ENCODE measurements at places on chromosomes 4 and X.

DNA sequence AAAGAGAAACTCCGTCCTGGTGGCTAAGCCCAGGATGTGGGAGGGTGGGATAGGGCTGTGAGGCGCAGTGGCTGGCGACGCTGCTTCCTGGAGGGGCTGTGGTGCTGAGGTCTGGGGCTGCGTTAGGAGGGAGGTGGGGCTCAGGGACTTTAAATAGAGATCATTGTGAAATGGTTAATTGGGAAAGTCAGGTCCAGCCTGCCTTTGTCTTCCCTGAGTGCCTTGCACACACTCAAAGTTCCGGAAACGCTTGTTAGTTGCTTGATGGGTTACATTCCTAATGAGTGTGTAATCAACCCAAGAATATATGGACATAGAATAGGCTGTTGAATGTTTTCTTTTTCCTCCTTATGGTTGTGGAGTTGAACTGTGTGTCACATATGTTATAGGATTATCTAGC, 55.7 kb upstream of the CLDN34 start:
- H3K4me1 ChIP-seq: no peaks in the 10 kb centered on the region
- no peak for DNase-seq
- no peaks in the 10 kb centered on the region for H3K27me3 ChIP-seq
- no peak overlapping the region for H3K4me3 ChIP-seq

GRCh38 chrX:8815460-8816065, 14.4 kb upstream of the FAM9A start:
- H3K4me1 ChIP-seq: no peaks in the 10 kb centered on the region
- no peak overlapping the region for H3K4me3 ChIP-seq
- peak; percentile 36 for DNase-seq
- no peaks in the 10 kb centered on the region for H3K27me3 ChIP-seq
- H3K27ac ChIP-seq: no peak overlapping the region

DNA sequence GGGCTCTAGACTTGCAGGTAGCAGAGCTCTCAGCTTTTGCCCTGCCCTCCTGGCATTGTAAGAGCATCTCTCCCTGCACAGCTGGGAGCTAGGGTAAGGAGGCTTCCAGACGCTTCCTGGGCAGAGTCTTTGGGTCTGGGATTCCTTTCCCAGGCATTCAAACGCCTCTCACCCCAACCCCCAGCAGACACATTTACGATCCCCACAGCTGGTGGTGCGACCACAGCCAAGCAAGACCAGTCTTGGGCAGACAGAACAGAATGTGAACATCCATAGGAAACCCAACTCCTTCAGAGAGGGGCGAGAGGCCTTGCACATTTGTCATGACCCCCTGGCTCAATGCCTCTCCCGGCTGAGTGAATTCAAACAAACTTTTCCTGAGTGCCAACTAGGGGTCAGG, 38.1 kb upstream of the CD99L2 start:
- H3K4me1 ChIP-seq: peaks cover 15% of the 10 kb centered on the region
- H3K27ac ChIP-seq: peak overlapping the region; percentile 55
- H3K27me3 ChIP-seq: no peaks in the 10 kb centered on the region
- H3K36me3 ChIP-seq: no peaks in the 10 kb centered on the region

DNA sequence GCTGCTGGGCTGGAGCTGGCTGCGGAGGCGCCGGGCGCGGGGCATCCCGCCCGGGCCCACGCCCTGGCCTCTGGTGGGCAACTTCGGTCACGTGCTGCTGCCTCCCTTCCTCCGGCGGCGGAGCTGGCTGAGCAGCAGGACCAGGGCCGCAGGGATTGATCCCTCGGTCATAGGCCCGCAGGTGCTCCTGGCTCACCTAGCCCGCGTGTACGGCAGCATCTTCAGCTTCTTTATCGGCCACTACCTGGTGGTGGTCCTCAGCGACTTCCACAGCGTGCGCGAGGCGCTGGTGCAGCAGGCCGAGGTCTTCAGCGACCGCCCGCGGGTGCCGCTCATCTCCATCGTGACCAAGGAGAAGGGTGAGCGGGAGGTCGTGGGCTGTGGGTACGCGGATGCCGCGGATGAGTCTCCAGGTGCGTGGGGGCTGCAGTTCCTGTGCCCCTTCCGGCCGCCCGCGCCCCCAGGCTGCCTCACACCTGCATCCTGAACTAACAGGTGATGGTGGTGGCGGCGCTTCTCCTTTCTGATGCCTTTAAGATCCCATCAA, 499 bp downstream of the CYP2U1 start:
- DNase-seq: no peak
- H3K4me3 ChIP-seq: peak overlapping the region; percentile 63
- no peaks in the 10 kb centered on the region for H3K27me3 ChIP-seq
- no peaks in the 10 kb centered on the region for H3K36me3 ChIP-seq
- H3K27ac ChIP-seq: no peak overlapping the region

DNA sequence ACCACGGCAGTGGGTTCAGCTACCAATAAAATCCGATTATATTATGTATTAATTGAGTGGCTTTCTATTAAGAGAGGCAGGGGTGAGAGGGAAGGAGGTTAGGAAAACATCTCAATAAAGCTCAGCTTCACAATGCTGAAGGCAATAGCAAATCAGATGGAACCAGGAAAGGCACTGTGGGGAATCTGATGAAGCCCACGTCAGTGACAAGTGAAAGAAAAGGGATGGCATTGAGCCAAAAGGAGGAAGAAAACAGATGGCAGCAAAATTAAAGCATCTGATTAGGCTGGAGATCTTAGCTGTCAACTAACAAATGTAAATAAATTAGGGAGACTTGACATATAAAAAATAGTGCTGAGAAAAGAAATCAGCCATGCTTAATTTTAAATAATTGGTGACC, 180.9 kb downstream of the RASL11B start:
- H3K36me3 ChIP-seq: no peaks in the 10 kb centered on the region
- no peaks in the 10 kb centered on the region for H3K4me1 ChIP-seq
- no peak overlapping the region for H3K4me3 ChIP-seq
- no peaks in the 10 kb centered on the region for H3K27me3 ChIP-seq
- DNase-seq: no peak

DNA sequence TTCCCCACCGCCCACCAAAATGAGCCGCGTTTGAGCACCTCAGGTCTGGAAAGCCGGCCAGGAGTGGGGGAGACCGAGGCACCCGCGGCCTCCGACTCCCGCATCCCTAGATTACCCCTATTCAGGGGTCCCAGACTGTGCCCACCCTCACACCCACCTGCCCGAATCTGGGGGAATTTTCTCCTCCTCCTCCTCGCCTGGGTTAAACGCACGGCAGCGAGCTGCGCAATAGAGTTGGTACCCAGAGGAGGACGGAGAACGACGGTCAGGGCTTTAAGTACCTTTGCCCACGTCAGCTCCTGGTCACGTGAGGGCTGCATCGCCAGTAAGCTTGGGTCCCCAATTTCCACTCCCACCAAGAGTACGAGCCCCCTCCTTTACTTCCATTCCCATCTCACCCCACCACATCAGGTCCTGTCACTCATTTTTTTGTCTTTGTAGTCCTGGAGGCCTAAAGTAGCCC, at the start of gene ARMCX2:
Gene ARMCX2 (minus strand): TSS at position 250 of the 463 bp plus-strand sequence. CDS start 2,262 bp downstream, outside the sequence.
- no peaks in the 10 kb centered on the region for H3K4me1 ChIP-seq
- no peaks in the 10 kb centered on the region for H3K36me3 ChIP-seq
- DNase-seq: no peak
- peaks cover 10% of the 10 kb centered on the region for H3K27me3 ChIP-seq
- H3K27ac ChIP-seq: peak within 1 kb of the TSS; percentile 54

DNA sequence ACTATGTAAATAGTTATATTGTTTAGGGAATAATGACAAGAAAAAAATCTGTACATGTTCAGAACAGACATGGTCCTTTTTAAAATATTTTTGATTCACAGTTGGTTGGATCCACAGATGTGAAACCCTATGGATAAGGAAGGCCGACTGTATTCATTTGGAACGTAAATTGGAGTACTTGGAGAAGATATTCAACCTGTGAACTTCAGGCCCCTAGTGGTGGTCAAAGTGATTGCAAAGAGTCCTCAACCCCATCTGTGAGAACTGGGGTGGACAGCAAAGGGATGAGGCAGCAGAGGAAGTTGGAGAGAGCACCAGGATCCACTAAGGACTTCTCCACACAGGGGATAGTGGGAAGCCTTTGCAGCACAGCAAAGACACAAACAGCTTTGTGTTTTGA, 6.2 kb upstream of the CXCL13 start:
- no peaks in the 10 kb centered on the region for H3K36me3 ChIP-seq
- no peak overlapping the region for H3K27ac ChIP-seq
- H3K27me3 ChIP-seq: no peaks in the 10 kb centered on the region
- H3K4me1 ChIP-seq: no peaks in the 10 kb centered on the region
- no peak for DNase-seq
- H3K4me3 ChIP-seq: no peak overlapping the region

GRCh38 chr4:106583567-106583966, 215.0 kb upstream of the GIMD1 start:
- H3K4me3 ChIP-seq: no peak overlapping the region
- H3K36me3 ChIP-seq: no peaks in the 10 kb centered on the region
- H3K27me3 ChIP-seq: no peaks in the 10 kb centered on the region
- H3K4me1 ChIP-seq: no peaks in the 10 kb centered on the region
- H3K27ac ChIP-seq: no peak overlapping the region

GRCh38 chrX:18389966-18390365, 35.4 kb upstream of the CDKL5 start:
- no peak for DNase-seq
- H3K4me1 ChIP-seq: no peaks in the 10 kb centered on the region
- no peak overlapping the region for H3K27ac ChIP-seq
- no peak overlapping the region for H3K4me3 ChIP-seq
- no peaks in the 10 kb centered on the region for H3K27me3 ChIP-seq
- no peaks in the 10 kb centered on the region for H3K36me3 ChIP-seq

DNA sequence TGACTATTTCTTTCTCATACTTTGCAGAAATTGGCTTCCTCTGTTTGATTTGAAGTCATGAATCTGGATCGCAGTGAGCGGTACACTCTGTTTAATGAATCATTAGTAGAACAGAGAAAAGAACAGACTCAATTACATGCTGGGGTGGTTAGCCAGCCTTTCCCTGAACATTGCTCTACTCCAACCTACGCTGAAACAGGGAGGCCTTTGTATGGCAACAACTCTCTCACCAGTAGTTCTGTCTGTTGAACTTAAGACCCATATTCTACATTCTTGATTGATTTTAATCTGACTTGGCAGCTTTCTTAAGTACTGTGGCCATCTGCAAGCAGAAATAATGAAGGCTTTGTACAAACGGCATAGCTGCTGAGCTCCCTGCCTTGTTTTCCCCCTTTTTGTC, 19.0 kb upstream of the AP1S2 start:
- no peaks in the 10 kb centered on the region for H3K36me3 ChIP-seq
- no peak overlapping the region for H3K4me3 ChIP-seq
- DNase-seq: no peak
- no peaks in the 10 kb centered on the region for H3K27me3 ChIP-seq
- H3K4me1 ChIP-seq: no peaks in the 10 kb centered on the region
- no peak overlapping the region for H3K27ac ChIP-seq

DNA sequence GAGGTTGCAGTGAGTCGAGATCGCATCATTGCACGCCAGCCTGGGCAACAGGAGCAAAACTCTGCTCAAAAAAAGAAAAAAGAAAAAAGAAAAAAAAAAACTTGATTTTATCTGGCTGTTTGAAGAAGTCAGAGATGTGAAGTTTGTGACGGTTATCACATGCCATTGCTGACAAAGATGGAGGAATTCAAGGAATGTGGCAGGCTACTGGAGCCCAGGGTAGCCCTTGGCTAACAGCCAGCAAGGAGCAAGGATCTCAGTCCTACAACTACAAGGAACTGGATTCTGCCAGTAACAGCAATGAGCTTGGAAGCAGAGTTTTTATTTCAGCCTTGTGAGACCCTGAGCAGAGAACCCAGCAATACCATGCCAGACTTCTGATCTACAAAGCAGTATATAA, 24.3 kb upstream of the TET2 start:
- no peak overlapping the region for H3K27ac ChIP-seq
- no peaks in the 10 kb centered on the region for H3K4me1 ChIP-seq
- no peak for DNase-seq
- H3K36me3 ChIP-seq: no peaks in the 10 kb centered on the region
- no peak overlapping the region for H3K4me3 ChIP-seq

GRCh38 chr4:16745009-16745635, 153.3 kb downstream of the LDB2 start:
- no peak overlapping the region for H3K27ac ChIP-seq
- no peaks in the 10 kb centered on the region for H3K36me3 ChIP-seq
- no peaks in the 10 kb centered on the region for H3K4me1 ChIP-seq
- H3K27me3 ChIP-seq: no peaks in the 10 kb centered on the region
- DNase-seq: no peak
- H3K4me3 ChIP-seq: no peak overlapping the region

GRCh38 chr4:73855406-73855805, 2.3 kb downstream of the PF4V1 start:
- no peaks in the 10 kb centered on the region for H3K27me3 ChIP-seq
- H3K36me3 ChIP-seq: no peaks in the 10 kb centered on the region
- DNase-seq: no peak
- no peak overlapping the region for H3K4me3 ChIP-seq
- H3K4me1 ChIP-seq: no peaks in the 10 kb centered on the region

DNA sequence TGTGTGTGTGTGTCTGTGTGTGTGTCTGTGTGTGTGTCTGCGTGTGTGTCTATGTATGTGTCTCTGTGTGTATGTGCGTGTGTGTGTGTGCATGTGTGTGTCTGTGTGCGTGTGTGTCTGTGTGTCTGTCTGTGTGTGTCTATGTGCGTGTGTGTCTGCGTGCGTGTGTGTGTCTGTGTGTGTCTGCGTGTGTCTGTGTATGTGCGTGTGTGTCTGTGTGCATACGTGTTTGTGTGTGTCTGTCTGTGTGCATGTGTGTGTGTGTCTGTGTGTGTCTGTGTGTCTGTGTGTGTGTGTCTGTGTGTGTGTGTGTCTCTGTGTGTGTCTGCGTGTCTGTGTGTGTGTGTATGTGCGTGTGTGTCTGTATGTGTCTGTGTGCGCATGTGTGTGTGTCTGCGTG, 35.6 kb downstream of the SLITRK2 start:
- H3K4me3 ChIP-seq: no peak overlapping the region
- H3K36me3 ChIP-seq: no peaks in the 10 kb centered on the region
- no peak overlapping the region for H3K27ac ChIP-seq
- no peak for DNase-seq

GRCh38 chrX:54180403-54180802, 2.7 kb downstream of the FAM120C start:
- no peak for DNase-seq
- no peaks in the 10 kb centered on the region for H3K36me3 ChIP-seq
- no peaks in the 10 kb centered on the region for H3K27me3 ChIP-seq
- peak overlapping the region; percentile 93 for H3K27ac ChIP-seq
- H3K4me1 ChIP-seq: peaks cover 26% of the 10 kb centered on the region
- peak overlapping the region; percentile 56 for H3K4me3 ChIP-seq

- no peak for DNase-seq
- H3K4me1 ChIP-seq: no peaks in the 10 kb centered on the region
- no peaks in the 10 kb centered on the region for H3K36me3 ChIP-seq
- H3K27ac ChIP-seq: no peak overlapping the region
- no peak overlapping the region for H3K4me3 ChIP-seq
Observed at GRCh38 chr4:154999950-155000578, 208.4 kb upstream of the NPY2R start.

- H3K4me1 ChIP-seq: no peaks in the 10 kb centered on the region
- H3K27me3 ChIP-seq: no peaks in the 10 kb centered on the region
Observed at GRCh38 chr4:125042041-125042440, 272.7 kb upstream of the FAT4 start.

Data from Panc1 (cell line).